Testis (tissue), 5 donors: ENCODE measurements at places on chromosomes 16 and 17. TPM values are rescaled to one million over a fixed set of nuclear protein-coding genes. Genes with fewer than 3 reads are reported as not detected.

KCNJ16 gene
- total RNA-seq, result 2.0 TPM

DNA sequence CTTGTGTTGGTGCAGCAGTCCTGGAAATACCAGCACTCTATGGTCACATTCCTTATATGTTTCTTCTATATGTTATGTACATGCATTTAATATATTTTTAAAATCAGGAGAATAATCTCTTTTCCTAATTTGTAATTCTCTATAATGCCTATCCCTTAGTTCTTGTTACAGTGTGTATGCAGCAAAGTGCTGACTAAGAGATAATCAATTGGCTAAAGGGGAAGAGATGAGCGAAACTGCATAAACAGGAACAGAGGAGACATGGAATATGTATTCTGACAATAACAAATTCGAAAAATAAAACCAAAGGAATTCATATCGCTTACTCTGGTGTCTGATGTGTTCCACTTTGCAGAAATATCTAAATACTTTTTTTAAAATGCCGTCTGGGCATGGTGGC lies 41.7 kb downstream of the SYNRG start:
- no peak overlapping the region for H3K4me3 ChIP-seq
- no peaks in the 10 kb centered on the region for H3K36me3 ChIP-seq
- no peak overlapping the region for H3K27ac ChIP-seq
- H3K27me3 ChIP-seq, result no peaks in the 10 kb centered on the region

GRCh38 chr16:6446370-6446769 lies 886.3 kb upstream of the RBFOX1 start:
- DNase-seq, result no peak
- no peaks in the 10 kb centered on the region for H3K27me3 ChIP-seq
- no peak overlapping the region for H3K4me3 ChIP-seq
- no peaks in the 10 kb centered on the region for H3K4me1 ChIP-seq
- H3K27ac ChIP-seq, result no peak overlapping the region

GRCh38 chr16:3400446-3400778 lies 392 bp downstream of the ZSCAN32 start:
- H3K27me3 ChIP-seq, result no peaks in the 10 kb centered on the region
- DNase-seq, result no peak
- H3K27ac ChIP-seq, result peak overlapping the region; percentile 71

GRCh38 chr16:4328046-4328781 lies 12.3 kb downstream of the GLIS2 start:
- no peaks in the 10 kb centered on the region for H3K27me3 ChIP-seq
- H3K27ac ChIP-seq, result peak overlapping the region; percentile 71

DNA sequence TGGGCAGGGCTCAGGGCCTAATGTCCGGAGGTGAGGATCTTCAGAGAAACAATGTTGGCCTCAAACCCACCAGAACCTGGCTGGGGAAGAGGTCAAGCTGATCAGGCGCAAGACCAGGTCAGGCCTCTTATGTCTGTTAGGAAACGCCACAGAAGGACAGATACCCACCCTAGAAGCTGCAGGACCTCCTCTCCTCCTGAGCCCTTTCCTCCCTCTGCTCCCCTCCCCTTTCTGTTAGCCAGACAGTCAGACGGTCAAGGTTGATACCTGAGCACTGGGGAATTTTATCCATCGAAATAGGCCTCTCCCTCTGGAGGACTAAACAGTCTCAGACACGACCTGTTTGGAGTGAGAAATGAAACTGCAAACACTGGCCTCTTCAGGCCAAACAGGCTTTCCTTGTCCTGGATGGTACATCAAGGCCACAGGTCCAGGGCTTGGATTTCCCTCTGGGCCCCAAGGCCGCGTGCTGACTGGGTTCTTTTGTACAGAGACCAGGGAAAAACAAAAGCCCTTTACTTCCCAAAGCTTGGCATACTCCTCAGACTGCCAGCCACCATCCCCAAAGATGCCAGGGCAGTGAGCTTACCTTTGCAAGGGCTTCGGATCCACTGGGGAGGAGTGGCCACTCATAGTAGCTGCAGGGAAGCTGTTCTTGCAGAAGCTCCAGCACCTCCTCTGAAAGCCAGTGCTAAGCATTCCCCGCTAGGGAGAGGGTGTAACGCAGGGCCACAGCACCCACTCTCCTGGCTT lies 135.8 kb downstream of the CCDC182 start:
- H3K4me1 ChIP-seq, result peaks cover 34% of the 10 kb centered on the region
- peak; percentile 79 for DNase-seq
- H3K27me3 ChIP-seq, result no peaks in the 10 kb centered on the region
- no peaks in the 10 kb centered on the region for H3K36me3 ChIP-seq

- no peaks in the 10 kb centered on the region for H3K36me3 ChIP-seq
- H3K27me3 ChIP-seq, result no peaks in the 10 kb centered on the region
- peaks cover 13% of the 10 kb centered on the region for H3K4me1 ChIP-seq
- peak overlapping the region; percentile 82 for H3K27ac ChIP-seq
- DNase-seq, result peak; percentile 24
- H3K4me3 ChIP-seq, result peak overlapping the region; percentile 98
Measured at GRCh38 chr16:84700446-84701300, 873 bp downstream of the USP10 start.

DNA sequence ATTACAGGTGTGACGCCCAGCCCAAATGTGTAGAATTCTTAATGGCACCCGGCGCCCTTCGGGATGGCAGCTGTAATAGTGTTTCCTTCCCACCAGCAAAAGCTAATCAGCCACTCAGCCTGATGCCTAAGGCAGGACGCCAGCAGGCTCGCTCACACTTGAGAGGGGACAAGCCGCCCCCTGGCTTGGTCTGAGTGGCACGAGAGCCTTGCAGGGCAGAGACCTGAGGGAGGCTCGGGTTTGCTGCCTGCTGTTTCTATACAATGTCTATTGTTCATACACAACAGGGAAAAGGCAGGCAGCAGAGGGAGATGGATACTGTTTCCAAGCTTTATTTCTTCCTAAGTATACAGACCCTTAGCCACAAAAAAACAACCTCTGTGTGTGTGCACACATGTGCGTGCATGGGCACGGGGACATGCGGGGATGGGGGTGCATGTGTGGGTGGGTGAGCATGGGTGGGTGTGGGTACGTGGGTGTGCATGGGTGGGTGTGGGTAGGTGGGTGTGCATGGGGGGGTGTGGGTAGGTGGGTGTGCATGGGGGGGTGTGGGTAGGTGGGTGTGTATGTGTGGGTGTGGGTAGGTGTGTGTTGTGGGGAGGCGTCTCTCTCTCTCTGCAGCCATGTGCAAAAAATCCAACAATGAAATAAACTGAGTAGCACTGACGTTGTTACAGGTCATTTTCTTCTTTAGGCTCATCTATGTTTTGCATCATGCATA lies 10.0 kb downstream of the SLC38A8 start:
- no peaks in the 10 kb centered on the region for H3K27me3 ChIP-seq
- H3K4me1 ChIP-seq, result no peaks in the 10 kb centered on the region
- DNase-seq, result no peak
- H3K4me3 ChIP-seq, result no peak overlapping the region

DNA sequence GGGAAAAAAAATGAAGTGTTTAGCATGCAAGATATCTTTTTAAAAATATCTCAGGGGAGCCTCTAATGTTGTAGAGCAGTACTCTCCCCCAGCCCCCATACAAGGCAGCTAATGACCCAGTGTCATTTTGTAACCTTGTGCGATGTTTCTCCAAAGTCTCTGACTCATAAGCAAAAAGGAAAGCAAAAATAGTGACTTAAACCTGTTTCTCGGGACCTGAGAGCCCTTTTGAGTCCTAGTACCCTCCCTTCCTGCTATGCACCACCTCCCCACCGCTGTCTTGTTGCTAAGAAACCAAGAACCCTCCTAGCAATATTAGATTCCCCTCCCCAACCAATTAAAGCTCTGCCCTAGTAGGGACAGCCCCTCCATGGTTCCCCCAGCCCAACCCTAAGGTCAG lies 2.8 kb downstream of the MYCBPAP start:
- peaks cover 54% of the 10 kb centered on the region for H3K4me1 ChIP-seq
- DNase-seq, result no peak
- no peaks in the 10 kb centered on the region for H3K27me3 ChIP-seq
- no peak overlapping the region for H3K4me3 ChIP-seq
- peak overlapping the region; percentile 74 for H3K27ac ChIP-seq

GFAP gene
- total RNA-seq, result 0.55 TPM

MBTPS1 gene
- 104 TPM for total RNA-seq

DNA sequence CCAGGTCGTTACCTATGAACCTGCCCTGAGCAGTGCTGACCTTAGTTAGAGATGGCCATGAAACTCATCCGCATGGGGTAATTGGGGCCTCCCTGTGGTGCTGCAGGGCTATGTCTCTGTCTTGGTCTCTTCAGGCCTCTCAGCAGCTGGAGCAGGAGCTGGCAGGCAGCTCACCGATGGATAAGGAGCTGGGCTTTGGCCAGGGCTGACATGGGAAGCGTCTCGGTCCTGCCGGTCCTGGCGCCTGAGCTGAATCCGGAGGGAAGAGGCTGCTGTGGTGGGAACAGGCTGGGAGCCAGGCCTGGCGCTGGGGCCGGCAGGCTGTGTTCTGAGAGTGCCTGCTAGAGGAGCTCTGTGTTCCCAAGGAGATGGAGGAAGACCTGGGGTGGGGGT lies 10.1 kb downstream of the IL32 start:
- no peak overlapping the region for H3K27ac ChIP-seq
- H3K27me3 ChIP-seq, result no peaks in the 10 kb centered on the region
- DNase-seq, result peak; percentile 87

ATP1B2 gene
- total RNA-seq, result 6.1 TPM

GRCh38 chr17:81582341-81582740 lies 30.2 kb upstream of the FAAP100 start:
- H3K4me1 ChIP-seq, result no peaks in the 10 kb centered on the region
- H3K27me3 ChIP-seq, result no peaks in the 10 kb centered on the region
- no peak overlapping the region for H3K27ac ChIP-seq
- no peak for DNase-seq
- no peak overlapping the region for H3K4me3 ChIP-seq

- H3K4me3 ChIP-seq, result no peak overlapping the region
- H3K36me3 ChIP-seq, result no peaks in the 10 kb centered on the region
- peaks cover 9% of the 10 kb centered on the region for H3K4me1 ChIP-seq
- H3K27ac ChIP-seq, result no peak overlapping the region
Measured at GRCh38 chr16:11602321-11602720, 15.6 kb upstream of the LITAF start.

SEPTIN12 gene
- total RNA-seq, result 61.0 TPM

FBF1 gene
- 119 TPM for total RNA-seq

GRCh38 chr16:47966325-47966724 lies 189.5 kb downstream of the ABCC12 start:
- no peak for DNase-seq
- H3K4me3 ChIP-seq, result no peak overlapping the region
- no peaks in the 10 kb centered on the region for H3K27me3 ChIP-seq
- H3K27ac ChIP-seq, result no peak overlapping the region
- H3K36me3 ChIP-seq, result no peaks in the 10 kb centered on the region

SHCBP1 gene
- total RNA-seq, result 23.7 TPM

CPNE7 gene
- total RNA-seq, result 12.5 TPM

KRT25 gene
- total RNA-seq, result 1.3 TPM

DNA sequence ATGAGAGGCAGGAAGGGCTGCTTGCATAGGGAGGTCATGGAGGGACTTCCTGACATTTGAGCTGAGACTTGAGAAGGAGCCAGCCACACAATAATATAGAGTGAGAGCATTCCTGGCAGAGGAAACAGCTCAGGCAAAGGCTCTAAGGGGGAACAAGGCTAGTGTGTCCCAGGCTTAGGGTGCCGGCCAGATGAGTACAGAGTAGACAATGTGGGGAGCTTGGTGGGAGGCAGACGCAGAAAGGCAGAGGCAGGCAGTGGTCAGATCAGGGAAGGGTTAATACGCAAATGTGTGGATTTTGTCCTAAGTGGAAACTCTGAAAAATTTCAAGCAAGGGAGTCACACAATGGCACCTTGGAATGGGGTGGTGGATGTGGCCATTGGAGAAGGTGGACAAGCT lies 31.3 kb downstream of the CD300LB start:
- no peaks in the 10 kb centered on the region for H3K27me3 ChIP-seq
- H3K4me3 ChIP-seq, result no peak overlapping the region
- no peaks in the 10 kb centered on the region for H3K36me3 ChIP-seq
- H3K27ac ChIP-seq, result no peak overlapping the region

DNA sequence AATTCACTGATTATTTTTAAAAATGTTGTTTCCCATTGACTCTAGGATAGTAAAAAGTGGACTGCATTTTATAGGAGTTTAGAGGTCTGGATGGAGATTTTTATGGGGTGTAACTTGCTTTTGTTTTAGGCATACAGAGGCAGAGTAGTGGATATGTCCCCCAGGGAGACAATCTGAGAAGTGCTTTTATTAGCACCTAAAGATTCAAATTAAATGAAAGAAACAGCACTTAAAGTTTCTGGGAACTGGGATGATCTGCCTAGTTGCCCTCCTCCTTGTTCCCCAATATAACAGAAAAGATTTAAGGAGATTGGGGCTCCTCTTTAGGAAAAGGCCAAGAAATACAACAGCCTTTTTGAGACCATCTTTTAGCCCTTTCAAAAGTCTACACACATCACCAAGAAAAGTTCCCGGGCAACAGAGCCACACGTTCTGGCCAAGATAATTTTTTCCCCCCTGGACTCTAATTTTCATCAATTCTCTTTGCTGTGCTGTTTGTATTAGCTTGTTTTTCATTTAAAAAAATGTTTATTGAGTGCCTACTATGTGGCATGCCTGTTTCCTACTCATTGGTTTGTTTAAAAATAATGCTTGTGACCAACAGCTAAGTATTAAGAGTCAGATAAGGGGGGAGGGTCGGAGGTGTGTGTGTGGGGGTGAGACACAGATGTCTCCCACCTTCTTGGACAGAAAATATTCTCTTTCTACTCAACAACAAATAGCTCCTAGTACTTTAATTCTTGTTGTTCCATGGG lies 2.5 kb upstream of the IGF2BP1 start:
- no peaks in the 10 kb centered on the region for H3K4me1 ChIP-seq
- no peak overlapping the region for H3K4me3 ChIP-seq
- H3K27me3 ChIP-seq, result peaks cover 3% of the 10 kb centered on the region
- H3K36me3 ChIP-seq, result no peaks in the 10 kb centered on the region
- peak overlapping the region; percentile 35 for H3K27ac ChIP-seq
- DNase-seq, result no peak

TPSD1 gene
- 1.6 TPM for total RNA-seq

DNA sequence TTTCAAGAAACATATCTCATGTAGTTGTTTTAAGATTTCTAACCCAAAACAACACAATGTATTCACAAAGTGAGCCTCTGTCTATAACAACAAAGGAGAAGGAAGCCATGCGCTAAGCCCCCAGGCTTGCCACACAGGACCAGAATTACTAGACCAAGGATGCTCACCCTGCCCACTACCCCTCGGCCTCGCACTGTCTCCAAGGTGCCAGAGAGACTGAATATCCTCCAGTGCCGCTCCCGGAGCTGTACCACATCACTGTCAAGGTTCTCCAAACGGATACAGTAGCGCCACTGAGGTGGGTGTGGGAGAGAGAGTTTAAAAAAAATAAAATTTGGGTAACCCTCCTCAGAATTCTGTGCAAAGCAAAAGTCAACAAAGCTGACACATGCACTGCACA lies 7.1 kb downstream of the POLDIP2 start:
- H3K4me1 ChIP-seq, result peaks cover 25% of the 10 kb centered on the region
- H3K4me3 ChIP-seq, result no peak overlapping the region
- no peaks in the 10 kb centered on the region for H3K36me3 ChIP-seq
- H3K27ac ChIP-seq, result no peak overlapping the region
- DNase-seq, result no peak
- no peaks in the 10 kb centered on the region for H3K27me3 ChIP-seq

GRCh38 chr17:1255041-1255440 lies 15.2 kb upstream of the BHLHA9 start:
- peaks cover 3% of the 10 kb centered on the region for H3K4me1 ChIP-seq
- H3K36me3 ChIP-seq, result no peaks in the 10 kb centered on the region
- DNase-seq, result no peak
- no peak overlapping the region for H3K4me3 ChIP-seq

CORO6 gene
- total RNA-seq, result 11.7 TPM
